CD8-positive, alpha-beta memory T cell (primary cell): ENCODE measurements at places on chromosomes 2 and 18.

DNA sequence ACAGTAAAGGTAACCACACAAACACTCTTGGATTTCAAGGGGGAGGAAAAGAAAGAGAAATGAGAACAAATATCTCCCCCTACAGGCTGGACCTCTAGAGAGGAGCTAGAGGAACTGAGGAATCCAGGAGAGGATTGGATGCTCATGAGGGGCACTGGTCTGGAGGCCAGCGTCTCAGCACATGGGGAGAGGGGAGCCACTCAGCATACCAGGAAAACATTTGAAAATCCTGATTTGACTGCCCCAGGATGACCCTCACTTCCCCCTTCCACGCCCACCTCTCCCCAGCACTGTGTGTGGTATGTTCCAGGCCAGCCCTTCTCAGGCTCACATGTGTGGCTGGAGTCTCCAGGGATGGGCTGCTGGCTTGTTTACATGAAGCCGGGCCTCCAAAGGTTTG, 396.8 kb upstream of the ID2 start:
- no peak for DNase-seq

DNA sequence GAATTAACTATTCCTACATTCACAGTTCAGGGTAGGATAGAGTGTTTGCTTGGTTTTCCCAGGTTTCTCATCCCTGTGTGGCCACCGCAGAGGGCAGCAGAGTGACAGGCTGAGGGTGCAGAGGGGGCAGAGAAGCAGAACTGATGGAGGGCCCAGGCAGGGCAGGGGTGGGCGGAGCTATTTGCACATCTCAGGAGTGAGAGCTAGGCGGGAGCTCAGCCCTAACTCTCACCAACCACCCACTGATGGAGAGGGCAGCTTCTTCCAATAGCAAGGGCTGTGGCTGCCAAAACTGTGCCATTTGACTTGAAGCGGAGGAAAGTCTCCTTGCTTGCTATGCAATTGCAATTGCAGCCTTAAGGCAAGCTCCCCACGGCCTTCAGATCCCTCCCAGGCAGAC, 12.0 kb upstream of the DARS1 start:
- no peak for DNase-seq

DNA sequence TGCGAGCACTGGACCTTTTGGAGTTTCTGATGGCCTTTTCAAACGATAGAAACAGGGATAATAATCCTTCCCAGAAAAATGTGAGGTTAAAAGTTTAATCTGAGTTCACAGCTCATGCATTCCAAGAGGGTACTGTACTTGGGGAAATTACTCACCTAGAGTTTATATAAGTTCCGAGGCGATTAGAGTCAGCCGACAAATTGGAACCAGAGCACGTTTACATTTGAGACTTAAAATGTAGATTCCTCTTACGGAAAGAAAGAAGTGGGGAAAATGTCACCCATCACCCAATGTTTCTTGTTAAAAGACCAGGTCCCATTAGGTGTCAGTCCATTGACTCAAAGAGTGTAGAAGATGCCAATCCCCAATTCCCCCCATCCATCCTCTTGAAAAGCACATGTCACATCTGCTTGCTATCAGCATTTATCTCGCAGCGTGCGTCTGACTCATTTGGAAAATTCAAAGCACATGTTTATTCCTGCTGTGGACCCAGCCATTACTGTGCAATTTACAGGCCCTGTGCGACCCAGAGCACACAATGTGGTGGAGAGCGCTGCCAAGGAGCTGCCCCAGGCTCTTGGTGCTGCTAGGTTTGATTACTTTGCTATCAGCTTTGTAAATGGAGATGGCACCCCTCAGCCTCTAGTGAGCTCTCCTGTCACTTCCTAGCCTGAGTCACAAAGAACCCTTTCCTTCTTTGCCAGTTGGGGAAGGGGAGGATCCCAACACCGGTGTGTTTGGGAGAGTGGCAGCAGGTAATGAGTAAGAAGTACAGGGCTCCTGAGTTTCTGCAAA, 104.8 kb downstream of the COLEC12 start:
- DNase-seq = no peak

DNA sequence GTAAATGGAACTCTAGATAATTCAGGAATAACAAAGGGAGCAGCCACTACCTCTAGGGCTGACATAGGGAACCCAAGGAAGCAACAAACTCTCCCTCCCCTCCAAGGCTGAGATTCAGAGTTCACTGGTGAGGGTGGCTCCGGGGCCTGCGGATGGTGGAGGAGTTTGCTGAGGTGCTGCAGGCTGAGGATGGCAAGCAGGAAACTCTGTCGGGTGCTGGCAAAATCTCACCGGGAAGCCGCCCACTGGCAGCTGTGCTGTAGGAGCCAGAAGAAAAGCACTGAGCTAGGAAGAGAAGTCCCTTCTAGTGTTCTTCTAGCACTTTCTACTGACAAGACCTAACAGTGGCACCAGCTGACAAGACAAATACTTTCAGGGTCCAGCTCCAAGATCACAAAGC, 12.5 kb upstream of the HAAO start:
- no peak for DNase-seq

- DNase-seq = no peak
Measured at GRCh38 chr18:48161911-48162698, 231.6 kb upstream of the SMAD2 start.

DNA sequence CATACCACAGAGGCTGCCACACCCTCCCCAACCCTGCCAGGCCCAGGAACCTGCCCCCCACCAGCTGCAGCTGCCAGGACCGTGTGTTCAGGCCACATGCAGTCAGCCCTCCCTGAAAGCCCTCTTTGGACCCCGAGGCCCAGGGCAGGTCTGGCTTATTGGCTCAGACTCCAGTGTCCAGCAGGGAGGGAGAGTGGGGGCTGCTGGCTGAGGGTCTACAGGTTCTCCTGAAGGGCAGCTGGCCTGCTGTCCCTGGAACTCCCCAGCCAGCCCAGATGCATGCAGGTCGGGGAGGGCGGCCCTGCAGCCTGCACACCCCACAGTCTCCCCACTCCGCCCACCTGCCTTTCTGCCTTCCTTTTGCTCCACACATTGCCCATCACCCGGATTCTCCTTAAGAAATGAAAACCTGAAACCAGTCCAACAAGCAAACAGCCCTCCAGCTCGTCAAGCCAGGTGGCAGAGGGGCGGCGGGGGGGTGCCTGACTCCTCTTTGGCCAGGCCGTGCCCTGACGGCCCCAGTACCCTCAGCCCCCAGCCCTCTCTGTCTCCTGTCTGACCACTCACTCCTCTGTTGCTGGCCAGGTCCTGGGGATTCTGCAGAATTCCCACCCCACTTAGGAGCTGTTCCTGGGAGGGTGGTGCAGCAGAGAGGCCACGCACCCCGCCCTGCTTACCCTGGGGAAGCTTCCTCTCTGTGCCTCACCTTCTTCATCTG, 18.0 kb downstream of the GPR35 start:
- no peak for DNase-seq

- no peak for DNase-seq
Measured at GRCh38 chr18:34038086-34038485, 186.6 kb downstream of the NOL4 start.

DNA sequence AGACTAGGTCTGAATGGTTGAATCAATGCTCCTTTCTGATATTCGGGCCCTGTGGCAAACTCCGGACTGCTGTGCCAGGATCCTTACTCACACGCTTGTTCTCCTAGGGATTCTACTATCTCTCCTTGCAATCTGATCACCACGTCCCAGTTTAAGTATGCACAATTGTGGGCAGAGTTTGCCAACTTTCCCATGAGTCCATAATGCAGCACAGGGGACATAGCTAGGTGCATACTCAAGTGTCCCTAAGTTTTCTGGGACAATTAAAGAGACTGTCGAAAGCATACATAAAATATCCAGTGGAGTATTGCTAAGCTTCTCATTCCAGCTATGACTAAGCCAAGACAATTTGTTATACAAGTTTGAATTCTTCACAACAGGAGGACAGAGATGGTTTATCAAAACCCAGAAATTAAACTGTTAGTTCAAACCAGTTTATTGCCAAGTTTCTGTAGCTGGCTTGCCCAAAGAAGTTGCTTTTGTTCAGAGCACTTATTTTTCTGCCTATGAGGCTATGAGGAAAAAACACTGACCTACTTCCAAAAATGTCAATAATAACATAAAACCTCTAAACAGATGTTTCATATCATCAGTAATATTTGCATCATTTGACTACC, 136.1 kb downstream of the EXOC6B start:
- DNase-seq = no peak
